ENCODE measurements at places on chromosomes 5 and 9. TPM values are rescaled to one million over a fixed set of nuclear protein-coding genes. Genes with fewer than 3 reads are reported as not detected.

Gene IFNA21
- total RNA-seq, result 0.78 TPM

Gene ECM2
- total RNA-seq, result 0.41 TPM

Gene SLC46A2
- not detected for total RNA-seq

Gene TAF1L
- 0.19 TPM for total RNA-seq

Gene PRR16
- total RNA-seq, result 1.7 TPM

Gene IRX4
- 0.24 TPM for total RNA-seq

Gene CAPSL
- total RNA-seq, result not detected

Gene XRCC4
- 12.1 TPM for total RNA-seq

Gene GCNT4
- total RNA-seq, result 2.9 TPM

Gene ARRDC3
- 31.5 TPM for total RNA-seq

Gene CDH9
- total RNA-seq, result 0.96 TPM

Gene SKP2
- 34.2 TPM for total RNA-seq

Gene LMBRD2
- 17.5 TPM for total RNA-seq

Gene MLANA
- total RNA-seq, result 1.1 TPM

Gene NOXA1
- total RNA-seq, result 0.43 TPM

Gene IQGAP2
- 15.7 TPM for total RNA-seq

Gene MEGF9
- total RNA-seq, result 12.9 TPM

Gene LCN9
- 0.78 TPM for total RNA-seq

Gene BTNL9
- 1.1 TPM for total RNA-seq

Gene HSPB3
- total RNA-seq, result not detected

Gene RELL2
- 15.2 TPM for total RNA-seq

Gene SLC45A2
- total RNA-seq, result 0.77 TPM

Gene SPATA6L
- total RNA-seq, result 3.3 TPM

Gene PCDHA9
- 1.5 TPM for total RNA-seq

Gene ASPN
- total RNA-seq, result 356 TPM

Gene GRHPR
- total RNA-seq, result 150 TPM

Gene PCDHGA9
- total RNA-seq, result 6.3 TPM

Gene MCCC2
- total RNA-seq, result 6.8 TPM

Gene TIFAB
- total RNA-seq, result 0.15 TPM

Gene NUP214
- 11.4 TPM for total RNA-seq

Gene RACK1
- total RNA-seq, result 3,155 TPM

Gene GALNT10
- total RNA-seq, result 3.6 TPM

Gene UBAC1
- total RNA-seq, result 26.9 TPM

Gene SMIM15
- 34.4 TPM for total RNA-seq

Gene TRIM36
- total RNA-seq, result 0.28 TPM

Gene RANBP3L
- total RNA-seq, result 4.5 TPM

Gene TCF7
- 2.7 TPM for total RNA-seq

Gene PDCD1LG2
- total RNA-seq, result 2.0 TPM

Gene ADAMTS13
- 5.3 TPM for total RNA-seq

Gene TLX3
- total RNA-seq, result not detected

Gene FCN2
- 0.21 TPM for total RNA-seq

Gene SPATA31A3
- total RNA-seq, result not detected

Gene GRXCR2
- total RNA-seq, result not detected

Gene RGS7BP
- 10.8 TPM for total RNA-seq

Gene UGT3A2
- 0.82 TPM for total RNA-seq

Gene SLC34A3
- total RNA-seq, result not detected

Gene ADGRD2
- total RNA-seq, result 0.30 TPM

Gene SH3GLB2
- total RNA-seq, result 35.9 TPM

Gene STC2
- 33.1 TPM for total RNA-seq

Gene LPAR1
- 15.4 TPM for total RNA-seq

Gene PTGS1
- total RNA-seq, result 0.22 TPM

Gene ANKRD18A
- total RNA-seq, result 0.25 TPM

Gene FOXD4L3
- total RNA-seq, result 0.14 TPM

Gene SPOCK1
- 46.6 TPM for total RNA-seq
